HFFc6 (cell line): ENCODE measurements at places on chromosomes 13 and 19.

DNA sequence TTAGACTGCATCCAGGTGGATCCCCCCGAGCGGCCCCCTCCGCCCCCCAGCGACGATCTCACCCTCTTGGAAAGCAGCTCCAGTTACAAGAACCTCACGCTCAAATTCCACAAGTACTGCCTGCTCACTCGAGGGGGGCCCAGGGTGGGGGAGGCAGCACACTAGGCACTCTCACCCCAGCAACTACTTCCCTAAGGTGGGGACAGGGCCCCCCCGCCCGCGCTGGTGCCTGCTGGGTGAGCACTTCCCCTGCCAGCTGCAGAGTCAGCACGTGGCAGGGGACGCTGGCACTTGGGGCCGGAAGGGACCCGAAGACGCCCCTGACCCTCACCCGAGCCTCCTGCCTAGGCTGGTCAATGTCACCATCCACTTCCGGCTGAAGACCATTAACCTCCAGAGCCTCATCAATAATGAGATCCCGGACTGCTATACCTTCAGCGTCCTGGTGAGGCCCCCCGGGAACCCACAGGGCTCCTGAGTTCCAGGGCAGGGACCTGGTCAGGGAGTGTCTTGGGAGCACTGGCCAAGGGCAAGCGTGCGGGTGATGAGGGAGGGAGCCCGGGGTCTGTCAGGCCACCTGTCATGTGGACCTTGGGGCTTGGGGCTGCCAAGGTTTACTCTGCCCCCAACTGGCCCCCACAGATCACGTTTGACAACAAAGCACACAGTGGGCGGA, 5.2 kb downstream of the MCOLN1 start:
- no peak for DNase-seq

- no peak for DNase-seq
Observed at GRCh38 chr13:66322936-66323335, 907.2 kb downstream of the PCDH9 start.

DNA sequence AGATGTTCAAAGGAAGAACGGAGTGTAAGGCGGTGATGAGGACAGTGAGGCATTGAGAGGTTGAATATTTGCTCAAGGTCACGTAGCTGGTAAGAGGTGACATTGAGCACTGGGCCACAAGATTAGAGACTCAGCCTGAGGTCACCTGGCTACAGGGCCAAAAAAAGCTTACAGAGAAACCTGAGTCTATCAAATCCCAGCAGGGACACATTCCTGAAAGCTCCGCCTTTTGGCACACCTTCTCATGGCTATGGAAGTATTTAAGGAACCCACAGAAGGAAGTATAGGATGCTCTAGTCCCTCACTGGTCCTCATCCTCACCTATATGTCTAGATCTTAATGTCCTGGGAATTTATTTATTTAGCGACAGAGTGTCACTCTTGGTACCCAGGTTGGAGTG, 17.4 kb downstream of the ZNF586 start:
- no peak for DNase-seq

DNA sequence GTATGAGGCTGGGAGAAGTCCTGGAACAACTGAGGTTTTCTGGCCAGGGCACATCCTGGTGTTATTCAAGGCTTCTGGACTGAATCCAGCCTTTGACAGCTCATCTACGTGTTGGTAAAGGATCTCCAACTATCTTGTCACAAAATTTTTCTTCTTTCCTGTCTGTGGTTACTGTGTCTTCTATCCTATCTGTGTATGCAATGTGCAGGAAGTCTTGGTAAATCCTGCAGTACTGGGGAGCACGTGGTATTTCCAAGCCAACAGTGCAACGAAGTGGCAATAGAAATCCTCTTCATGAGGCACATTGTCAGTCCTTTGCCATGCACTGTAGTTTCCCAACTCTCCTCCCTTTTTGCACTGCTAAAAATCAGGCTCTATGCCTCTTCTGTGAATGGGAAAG, 86.7 kb downstream of the ZNF100 start:
- no peak for DNase-seq

DNA sequence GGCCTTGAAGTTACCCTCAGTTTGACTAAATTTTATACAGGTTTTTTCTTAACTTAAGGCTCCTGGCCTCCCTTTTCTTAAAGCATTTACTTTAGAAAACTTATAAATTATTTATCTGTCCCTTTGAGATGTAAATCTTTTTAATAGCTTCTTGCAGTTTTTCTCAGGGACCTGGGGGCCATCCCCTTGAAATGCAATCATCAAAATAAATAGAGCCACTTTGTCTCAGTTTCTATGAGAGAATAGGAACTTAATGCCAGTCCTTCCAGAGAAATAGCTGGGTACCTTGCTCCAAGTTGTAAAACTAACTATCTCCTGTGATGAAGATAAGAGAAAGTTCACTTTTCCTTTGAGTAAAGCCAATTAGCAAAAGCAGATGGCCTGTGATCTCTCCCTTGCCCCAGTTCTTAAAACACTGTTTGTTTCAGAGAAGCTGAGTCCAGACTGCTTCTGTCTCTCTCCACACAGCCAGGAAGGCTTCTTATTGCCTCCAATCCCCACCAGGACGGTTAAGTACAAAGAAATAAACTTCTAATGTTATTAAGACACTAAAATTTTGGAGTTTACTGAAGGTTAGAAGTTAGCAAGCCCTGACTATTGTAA, 913.1 kb downstream of the OLFM4 start:
- DNase-seq: no peak

GRCh38 chr19:50025794-50026549, at the start of gene ZNF473:
Gene ZNF473, plus strand, starts transcription at chr19:50026005. Its CDS starts 5,078 bp downstream, at chr19:50031083.
- DNase-seq: peak; percentile 94

- DNase-seq: no peak
Observed at GRCh38 chr13:68984688-68985319, 1122.8 kb upstream of the ATXN8OS start.

DNA sequence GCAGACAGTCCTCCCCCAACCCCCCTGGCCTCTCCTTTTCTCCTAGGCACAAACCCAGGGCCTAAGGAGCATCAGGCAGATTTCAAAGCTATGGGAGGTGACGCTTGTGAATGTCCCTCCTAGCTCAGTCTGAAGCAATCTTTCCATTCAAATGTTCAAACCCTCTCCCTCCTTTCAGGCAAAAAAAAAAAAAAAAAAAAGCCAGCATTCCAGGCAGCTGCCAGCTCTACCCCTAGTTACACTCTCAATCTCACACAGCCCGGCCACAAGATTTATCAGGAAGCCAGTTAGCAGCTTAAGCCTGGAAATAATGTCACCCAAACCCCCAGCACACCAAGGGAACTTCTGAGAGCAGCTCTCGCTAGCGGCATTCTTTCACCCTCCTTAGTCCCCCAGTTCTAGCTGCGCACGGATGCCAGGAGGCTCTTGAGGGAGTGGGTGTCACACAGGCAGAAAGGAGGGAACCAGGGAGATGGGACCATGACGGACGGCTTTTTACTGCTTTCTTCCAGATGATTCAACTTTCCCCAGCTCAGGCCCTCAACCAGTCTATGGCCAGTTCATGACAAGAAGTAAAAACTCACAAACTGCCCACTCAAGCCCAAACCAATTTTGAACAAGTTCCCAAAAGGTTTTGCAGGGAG, 6.3 kb downstream of the SH3GL1 start:
- no peak for DNase-seq

GRCh38 chr19:19054315-19054938, 9.4 kb upstream of the SLC25A42 start:
- no peak for DNase-seq

GRCh38 chr19:44742330-44743061, 6.0 kb upstream of the BCL3 start:
- DNase-seq: peak; percentile 47
